Stimulated activated CD8-positive, alpha-beta memory T cell treated with anti-CD3 and anti-CD28 coated beads, Interleukin-15, amount 100 ng/mL, for 24 hours (primary cell): ENCODE measurements at places on chromosomes 12 and 14.

- no peak for DNase-seq
Observed at GRCh38 chr14:70018230-70018629, 139.0 kb downstream of the SMOC1 start.

DNA sequence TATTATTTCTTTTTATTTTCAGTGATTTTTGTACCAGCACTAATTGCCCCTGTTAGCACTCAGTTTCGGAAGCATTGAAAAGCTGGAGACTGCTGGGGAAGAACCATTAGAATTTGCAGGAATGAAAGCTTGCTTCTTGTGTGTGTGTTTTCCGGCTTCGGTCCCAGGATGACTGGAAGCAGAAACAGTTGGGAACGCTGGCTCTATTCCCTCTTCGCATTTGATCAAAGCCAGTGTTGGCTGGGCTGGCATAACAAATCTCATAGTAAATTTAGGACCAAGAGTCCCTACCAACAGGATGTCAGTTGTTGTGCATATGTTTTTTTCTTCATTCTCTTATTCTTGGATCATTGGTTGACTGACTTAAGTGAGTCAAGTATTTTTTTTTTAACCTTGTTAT, 53.6 kb upstream of the TRAF3 start:
- DNase-seq = no peak

DNA sequence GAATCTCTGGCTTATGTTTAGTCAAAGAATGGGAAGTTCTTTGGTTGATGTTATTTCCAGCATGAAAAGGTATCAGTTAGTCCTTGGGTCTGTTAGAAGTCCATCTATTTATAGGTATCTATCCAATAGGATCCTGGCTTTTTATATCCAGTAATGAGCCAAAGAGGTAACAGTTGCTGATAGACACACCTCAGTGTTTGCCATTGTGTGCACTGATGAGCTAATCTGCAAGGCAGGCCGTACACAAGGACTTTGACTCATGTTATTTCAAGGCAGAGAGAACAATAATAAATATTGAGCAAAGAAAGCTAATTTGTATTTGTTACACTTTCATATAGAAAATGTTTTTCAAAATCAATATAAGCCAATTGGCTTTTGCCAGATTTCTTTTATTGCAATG, 56.4 kb downstream of the GLT1D1 start:
- DNase-seq = no peak

DNA sequence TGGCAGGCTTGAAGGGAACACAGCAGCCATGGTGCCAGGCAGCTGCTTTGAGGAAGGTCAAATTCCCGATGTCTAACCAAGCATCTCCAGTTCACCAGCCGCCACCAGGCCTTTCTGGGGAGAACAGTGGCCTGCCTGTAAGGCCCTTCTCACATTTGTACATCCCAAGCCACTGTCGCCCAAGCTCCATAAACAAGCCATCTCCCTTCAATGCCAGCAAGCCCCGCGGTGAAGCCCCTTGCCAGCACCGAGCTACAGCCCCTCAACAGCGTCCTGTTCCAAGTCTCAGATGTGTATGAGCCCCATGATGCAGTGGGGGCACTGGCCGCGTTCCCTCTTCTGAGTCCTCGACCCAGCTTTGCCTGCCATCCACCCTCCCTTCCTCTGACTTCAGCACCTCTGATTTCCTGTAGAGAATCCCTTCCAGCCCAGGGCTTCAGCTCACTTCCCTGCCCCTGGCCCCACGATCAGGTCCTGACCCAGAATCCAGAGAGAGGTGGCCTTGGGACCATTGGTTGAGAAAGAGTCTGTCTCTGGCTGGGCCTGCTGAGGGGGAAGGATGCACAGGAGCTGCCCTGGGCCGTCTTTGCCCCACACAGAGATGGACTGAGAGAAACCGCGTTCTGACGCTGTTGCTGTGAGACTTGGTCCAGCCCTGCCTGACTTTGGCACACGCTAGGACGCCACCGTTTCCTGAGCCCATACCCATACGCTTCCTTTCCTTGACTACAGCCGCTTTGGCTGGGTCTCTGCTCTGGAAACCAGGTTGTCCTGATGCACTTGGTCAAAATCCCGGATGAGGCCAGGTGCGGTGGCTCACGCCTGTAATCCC, 1.9 kb upstream of the MMP17 start:
- DNase-seq = no peak

GRCh38 chr12:15163030-15163976, 57.9 kb downstream of the RERG start:
- DNase-seq = no peak

GRCh38 chr12:116662612-116663144, 75.2 kb downstream of the SPRING1 start:
- DNase-seq = no peak

DNA sequence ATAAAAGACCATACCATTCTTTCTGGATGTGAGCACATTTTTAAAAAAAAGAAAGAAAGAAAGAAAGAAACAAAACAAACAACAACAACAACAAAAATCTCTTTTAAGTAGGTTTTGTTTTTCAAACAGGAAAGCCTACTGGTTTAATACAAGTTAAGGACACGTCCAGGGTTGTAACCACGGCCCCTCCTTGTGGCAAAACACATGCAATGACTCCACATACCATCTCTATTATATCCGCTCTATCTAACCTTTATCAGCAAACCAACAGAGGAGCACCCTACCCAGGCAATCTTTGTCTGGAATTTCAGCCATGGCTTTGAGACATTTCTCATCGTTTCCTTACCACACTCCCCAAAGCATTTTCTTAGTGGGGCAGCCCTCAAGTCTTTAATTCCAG, 360.5 kb upstream of the TMPO start:
- no peak for DNase-seq

DNA sequence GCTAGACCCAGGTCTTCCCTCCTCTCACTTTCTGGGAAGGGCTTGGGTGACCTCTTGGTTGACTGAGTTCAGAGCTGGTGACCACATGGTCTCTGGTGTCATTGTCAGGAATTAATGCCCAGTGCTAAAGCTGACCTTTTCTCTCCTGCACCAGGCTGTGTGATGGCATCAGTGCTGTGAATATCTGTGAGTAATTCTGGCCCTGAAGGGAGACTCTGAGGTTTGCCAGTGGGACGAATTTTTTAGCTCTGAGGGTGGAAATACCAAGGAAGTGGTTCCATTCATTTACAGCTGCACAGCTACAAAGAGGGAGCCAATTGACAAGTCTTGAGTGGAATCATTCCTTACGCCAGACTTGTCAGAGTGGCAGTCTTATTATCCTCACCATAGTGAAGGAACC, 6.2 kb upstream of the KRT86 start:
- no peak for DNase-seq

DNA sequence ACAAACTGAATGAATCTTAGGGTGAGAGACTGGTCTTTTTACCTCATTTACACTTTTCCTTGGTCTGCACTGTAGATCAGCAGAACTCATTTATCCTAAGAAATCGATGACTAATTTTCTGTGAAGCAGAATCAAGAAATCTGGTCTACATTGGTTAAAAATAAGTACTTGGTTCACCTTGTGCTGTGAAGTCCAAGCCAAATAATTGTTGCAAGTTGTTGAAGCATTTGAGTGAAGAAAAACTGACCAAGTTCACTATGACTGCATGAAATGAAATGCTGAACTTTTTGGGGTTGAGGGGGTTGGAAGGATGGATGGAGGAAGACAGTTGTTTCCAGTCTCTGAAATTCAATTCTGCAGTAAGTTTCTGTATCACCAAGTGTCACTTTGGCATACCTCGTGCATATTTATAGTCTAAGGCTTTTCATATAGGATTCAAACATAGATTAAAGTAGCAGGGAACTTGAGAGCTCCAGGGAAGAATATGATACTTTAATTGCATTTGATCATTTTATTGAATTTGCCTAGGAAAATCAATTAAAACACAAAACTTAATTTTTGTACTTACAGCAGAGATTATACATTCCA, 75.0 kb downstream of the FAR2 start:
- DNase-seq = no peak

GRCh38 chr12:28974883-28975282, 174.2 kb upstream of the FAR2 start:
- DNase-seq = no peak

- no peak for DNase-seq
Observed at GRCh38 chr12:61993734-61994345, 266.4 kb upstream of the USP15 start.

GRCh38 chr14:79017561-79017960, 847.4 kb downstream of the NRXN3 start:
- no peak for DNase-seq

- no peak for DNase-seq
Observed at GRCh38 chr14:70144046-70144445, 44.7 kb downstream of the SLC8A3 start.

GRCh38 chr14:24849471-24849870, 200.5 kb downstream of the STXBP6 start:
- DNase-seq = no peak

- no peak for DNase-seq
Observed at GRCh38 chr12:49838973-49839633, 3.8 kb downstream of the BCDIN3D start.

DNA sequence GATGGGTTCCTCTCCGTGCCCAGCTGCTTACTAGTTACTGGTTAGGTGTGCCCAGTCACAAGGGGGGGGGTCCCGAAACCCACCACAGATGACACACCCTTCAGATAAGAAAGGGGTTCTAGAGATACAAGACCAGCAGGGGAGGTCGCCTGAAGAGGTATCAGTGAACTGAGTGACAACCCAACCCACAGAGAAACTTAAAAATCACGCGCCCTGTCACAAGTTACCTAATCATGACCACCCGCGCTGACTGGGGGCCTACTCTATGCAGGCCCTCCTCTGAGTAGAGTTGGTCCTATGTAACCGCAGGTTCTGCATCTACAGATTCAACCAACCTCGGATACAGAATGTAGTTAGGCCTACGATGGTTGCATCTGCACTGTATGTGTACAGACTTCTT, 210.3 kb upstream of the SFSWAP start:
- no peak for DNase-seq

DNA sequence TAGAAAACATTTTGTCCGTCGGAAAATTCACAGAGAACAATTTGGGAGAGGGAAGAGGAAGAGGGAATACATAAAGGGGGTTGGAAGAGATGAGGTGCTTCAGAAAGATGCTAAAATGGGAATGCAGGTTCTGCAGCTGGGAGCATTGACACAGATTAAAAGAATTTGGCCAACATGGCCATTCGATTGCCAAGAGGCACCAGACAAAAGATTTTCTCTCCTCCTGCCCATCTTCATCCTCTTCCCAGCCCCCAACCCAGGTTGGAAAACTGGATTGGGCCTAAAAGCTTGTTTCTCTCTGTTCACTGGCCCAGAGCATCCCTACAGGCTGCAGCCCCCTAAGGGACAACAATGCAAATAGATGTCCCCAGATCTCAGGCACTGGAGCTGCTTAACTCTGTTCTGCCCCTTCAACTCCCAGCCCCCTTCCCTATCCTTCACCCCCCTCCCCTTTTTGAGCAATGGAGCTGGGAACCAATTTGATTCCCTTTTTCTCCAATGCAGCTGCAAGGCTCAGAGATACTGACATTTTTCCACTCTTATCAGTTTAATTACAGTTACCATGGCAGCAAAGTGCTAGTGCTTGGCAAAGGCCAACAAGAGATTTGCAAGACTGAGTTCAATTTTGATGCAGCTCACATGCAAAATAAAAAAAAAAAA, 1.9 kb downstream of the LMO3 start:
- no peak for DNase-seq

- no peak for DNase-seq
Observed at GRCh38 chr12:131090274-131091210, 136.8 kb downstream of the ADGRD1 start.

- DNase-seq = no peak
Observed at GRCh38 chr12:64293654-64294364, 71.7 kb upstream of the KICS2 start.

- DNase-seq = no peak
Observed at GRCh38 chr14:74648601-74649000, 36.6 kb upstream of the LTBP2 start.

- no peak for DNase-seq
Observed at GRCh38 chr12:84694116-84694515, 218.5 kb downstream of the SLC6A15 start.

DNA sequence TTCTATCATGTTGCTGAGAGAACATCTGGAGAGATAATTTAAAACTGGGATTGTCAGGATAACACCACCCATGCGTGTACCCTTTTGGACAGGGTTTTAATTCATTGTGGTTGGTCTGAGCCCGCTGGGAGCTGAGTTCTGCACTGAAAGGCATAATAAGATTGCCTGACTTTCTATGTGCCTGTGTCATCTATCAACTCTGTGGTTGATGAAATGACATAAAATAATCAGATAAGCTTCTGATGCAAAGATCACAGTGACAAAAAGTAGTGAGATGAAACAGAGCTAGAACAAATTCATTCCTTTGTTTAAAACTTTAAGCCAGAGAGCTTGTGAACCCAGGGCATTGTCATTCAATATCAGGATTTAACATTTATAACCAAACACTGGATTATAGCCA, 98.7 kb downstream of the BBS10 start:
- DNase-seq = no peak
